Stimulated activated CD8-positive, alpha-beta memory T cell treated with anti-CD3 and anti-CD28 coated beads, Interleukin-7, amount 100 ng/mL, for 1 hour (primary cell): ENCODE measurements at places on chromosomes 12 and 14.

GRCh38 chr12:122681814-122682213 lies 21.3 kb downstream of the HCAR2 start:
- DNase-seq: no peak

GRCh38 chr14:101476916-101477553 lies 84.3 kb upstream of the DIO3 start:
- DNase-seq: no peak

DNA sequence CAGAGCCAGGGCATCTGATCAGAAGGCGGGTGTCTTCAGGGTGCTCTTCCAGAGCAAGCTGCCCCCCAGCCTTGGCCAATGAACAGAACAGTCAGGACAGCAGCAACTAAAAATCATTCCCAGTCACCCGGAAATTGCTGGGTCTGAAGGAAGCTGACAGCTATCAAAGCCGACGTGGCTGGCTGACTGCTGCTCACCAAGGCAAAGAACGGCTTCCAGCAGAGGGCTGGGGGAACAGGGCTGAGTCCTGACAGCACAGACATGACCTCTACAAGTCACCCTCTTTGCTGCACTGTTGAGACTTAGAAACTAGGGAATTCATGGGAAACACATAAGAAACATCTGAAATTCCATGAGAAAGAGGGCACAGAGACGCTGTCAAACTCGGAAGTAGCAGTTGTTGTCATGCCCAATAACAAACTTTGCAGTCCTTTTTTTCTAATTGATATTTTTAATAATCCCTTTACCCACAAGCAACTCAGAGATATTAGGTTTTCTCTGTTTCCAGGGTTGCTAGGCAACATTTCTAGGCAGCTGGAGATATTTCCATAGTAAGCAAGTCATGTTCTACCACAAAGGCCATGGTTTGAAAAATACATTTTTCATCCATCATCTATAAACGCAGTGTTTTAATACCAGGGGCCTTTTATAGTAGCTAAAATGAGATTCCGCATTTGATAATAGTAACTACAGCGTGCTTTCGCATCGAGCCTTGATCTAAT lies 365.2 kb downstream of the SEC23A start:
- DNase-seq: no peak

DNA sequence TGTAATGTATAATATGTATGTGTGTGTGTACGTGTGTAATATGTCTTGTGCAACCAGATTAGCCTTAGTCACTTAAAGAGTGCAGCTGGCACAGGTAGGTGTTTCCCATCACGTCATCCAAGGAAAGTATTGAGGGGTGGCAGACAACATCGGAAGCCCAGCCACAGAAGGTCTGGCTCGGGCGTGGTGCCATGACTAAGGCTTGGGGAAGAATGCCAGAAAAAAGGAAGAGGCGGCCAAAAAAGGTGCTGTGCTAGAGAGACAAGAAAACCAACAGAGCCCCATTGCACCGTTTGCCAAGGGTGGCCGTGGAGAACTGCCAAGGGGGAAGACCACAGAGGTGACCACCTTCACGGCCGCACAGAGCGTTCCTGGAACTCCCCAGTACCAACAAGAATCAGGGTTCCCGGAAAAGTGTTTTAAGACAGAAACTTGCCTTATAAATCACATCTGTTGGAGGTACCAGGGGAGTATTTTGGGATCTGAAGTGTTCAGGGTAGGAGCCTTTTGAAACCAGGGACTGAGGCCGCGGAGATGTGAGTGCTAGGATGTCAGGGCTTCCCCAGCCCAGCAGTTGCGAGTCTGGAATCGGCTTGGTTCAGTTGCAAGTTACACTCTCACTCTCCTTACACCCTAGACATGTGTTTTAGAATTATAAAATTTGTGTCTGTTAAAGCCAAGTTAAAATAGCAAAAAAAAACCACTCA lies 131.2 kb upstream of the DYRK2 start:
- no peak for DNase-seq

GRCh38 chr12:124383028-124383427 lies 88.1 kb downstream of the RFLNA start:
- DNase-seq: no peak

GRCh38 chr12:39603065-39603464 lies 16.5 kb downstream of the ABCD2 start:
- no peak for DNase-seq

DNA sequence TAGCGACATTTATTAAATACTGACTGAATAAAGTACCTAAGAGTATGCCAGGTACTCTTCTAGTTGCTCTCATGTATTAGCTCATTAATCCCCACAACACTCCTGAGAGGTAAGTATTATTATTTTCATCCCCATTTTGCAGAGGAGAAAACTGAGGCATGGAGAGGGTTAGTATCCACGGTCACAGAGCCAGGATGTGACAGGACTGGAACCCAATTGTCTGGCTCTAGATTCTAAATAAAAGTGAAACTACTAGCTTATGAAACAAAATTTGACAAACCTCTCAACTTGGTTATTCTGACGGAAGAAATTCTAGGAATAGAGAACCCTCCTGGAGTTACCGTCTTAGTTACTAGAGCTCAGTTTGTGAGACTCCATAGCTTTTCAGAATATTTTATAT lies 112.2 kb downstream of the CHST11 start:
- no peak for DNase-seq

DNA sequence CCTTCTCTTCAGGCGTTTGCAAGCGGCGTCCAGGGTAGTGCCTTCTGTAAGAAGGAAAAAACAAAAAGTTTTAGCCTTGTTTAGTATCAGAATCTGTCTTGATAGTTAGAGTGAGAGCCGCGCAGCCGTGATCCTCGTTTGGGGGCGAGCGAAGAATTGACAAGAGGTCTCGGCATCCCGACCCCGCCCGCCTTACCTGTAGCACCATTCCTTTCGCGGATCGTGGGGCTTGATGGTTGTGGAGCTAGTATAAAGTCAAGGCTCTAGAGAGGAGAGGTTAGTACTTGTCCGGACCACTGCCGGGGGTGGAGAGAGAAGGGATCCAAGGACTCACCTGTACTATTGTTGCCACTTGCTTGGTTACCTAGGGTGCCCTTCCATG lies 494 bp downstream of the TMTC3 start:
- no peak for DNase-seq

GRCh38 chr12:81114226-81114625 lies 36.3 kb downstream of the ACSS3 start:
- no peak for DNase-seq

- DNase-seq: no peak
These were observed 205.6 kb downstream of the BCL11B start for GRCh38 chr14:99066378-99066777.

DNA sequence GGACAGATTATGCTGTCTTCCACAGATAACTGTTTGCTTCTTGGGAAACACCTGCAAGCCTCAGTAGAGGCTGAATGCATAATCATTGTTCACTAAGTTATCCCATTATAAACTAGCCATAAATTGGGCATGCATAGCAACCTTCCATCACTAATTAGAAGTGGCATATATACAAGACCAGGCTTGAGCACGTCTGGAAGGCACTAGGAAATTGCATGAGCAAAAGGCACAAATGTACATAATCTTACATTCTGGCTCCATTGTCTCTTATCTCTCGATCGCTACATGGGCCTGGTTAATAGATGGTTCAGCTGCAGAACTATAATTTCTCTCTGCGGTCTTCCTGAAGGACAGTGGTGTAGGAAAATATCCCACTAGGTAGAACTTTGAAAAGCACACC lies 679.2 kb downstream of the RPL10L start:
- DNase-seq: no peak

- no peak for DNase-seq
These were observed 68.6 kb downstream of the DNAH10 start for GRCh38 chr12:123830675-123831074.

DNA sequence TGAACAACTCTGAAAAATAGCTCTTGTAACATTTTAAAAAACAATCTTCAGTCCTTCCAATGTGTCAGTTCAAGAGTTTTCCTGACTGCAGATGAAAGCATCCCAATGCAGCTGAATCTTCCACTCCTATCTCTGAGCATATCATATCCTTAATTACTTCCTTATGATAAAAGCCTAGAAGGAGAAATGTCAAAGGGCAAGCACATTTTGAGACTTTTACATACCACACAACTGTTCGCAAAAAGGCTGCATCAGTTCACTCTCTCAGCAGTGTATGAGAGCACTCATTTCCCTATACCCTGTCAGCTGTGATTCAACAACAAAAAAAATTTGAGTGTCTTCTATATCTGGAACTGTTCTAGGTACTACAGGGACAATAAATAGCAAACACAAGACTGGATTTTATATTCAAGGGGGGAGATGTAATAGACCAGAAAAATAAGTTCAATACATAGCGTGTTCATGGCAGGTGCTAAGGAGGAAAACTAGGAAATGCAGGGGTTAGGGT lies 66.1 kb downstream of the ACADS start:
- DNase-seq: no peak

GRCh38 chr12:22535478-22535877 lies 8.9 kb downstream of the C2CD5 start:
- DNase-seq: no peak

- DNase-seq: no peak
These were observed 1.7 kb downstream of the C14orf132 start for GRCh38 chr14:96040828-96041371.

DNA sequence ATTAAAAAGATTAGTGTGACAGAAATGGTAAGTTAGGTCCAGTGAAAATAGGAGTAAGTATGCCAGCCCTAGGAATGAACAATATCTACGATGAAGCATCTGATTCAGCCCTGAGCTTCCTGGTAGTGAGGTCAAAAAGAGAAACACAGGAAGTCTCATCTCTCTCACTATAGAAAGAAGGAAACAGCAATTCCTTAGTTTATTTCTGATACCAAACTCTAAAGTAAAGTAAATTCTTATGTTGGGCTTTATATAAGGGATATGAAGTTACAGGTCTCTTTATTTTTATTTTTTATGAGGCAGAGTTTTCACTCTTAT lies 76.7 kb upstream of the RFLNA start:
- no peak for DNase-seq

DNA sequence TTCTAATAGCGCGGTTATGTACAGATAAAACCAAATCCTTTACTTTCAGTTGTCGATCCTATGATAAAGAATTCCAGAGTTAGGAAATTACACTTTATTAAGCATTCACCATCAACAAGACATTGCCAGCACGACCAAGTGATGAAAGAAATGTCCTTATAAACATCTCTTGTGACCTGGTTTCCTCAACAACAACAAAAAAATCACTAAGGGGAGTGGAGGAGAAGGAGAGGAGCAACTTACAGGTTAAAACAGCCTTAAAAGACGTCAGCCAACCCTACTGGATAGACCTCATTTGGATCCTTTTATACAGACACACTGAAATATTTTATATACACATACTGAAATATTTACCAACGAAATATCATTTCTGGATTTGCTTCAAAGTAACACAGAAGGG lies 22.8 kb downstream of the SART3 start:
- DNase-seq: no peak

DNA sequence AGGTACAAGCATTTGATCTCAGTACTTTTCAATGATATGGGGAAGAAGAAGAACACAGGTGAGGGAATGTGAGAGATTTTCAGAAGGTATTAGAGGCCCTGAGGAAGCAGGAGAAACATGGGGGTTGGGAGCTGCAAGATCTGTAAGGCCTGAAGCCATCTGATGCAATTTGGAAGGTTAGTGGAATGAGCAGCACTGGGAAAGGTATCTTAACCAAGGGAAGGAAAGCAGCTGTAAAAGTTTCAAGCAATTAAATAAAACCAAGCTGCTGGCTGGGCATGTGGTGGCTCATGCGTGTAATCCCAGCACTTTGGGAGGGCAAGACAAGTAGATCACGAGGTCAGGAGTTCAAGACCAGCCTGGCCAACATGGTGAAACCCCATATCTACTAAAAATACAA lies 104.4 kb upstream of the PARP11 start:
- no peak for DNase-seq

GRCh38 chr14:22400655-22401259 lies 188.3 kb downstream of the DAD1 start:
- no peak for DNase-seq

DNA sequence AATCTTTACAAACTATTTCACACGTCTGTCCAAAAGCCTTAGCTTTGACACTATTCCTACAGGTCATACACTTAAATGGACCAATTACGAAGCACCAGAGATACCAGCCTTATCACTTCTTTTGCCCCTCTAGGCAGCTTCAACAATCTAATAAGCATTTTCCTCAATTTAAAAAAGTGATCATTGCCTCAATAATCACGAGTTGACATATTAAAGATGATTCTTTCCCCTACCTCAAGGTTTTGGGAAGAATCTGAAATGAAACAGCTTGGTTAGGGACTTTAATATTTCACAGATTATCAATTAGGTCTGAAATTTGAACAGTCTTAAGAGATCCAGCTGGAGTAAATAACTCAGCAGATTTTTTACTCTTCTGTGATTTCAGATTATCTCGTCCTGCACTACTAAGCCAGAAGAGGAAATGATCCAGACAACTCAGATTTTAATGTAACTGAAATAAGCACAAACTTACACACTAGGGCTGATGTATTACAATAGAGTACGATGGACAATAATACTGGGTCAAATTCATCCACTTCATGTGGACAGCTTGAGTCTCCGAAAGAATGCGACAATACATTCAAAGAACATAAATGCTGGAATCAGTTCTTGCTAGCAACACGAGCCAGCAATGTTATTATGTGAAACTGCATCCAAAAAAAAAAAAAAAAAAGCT lies 15.9 kb downstream of the UBE2N start:
- DNase-seq: no peak

DNA sequence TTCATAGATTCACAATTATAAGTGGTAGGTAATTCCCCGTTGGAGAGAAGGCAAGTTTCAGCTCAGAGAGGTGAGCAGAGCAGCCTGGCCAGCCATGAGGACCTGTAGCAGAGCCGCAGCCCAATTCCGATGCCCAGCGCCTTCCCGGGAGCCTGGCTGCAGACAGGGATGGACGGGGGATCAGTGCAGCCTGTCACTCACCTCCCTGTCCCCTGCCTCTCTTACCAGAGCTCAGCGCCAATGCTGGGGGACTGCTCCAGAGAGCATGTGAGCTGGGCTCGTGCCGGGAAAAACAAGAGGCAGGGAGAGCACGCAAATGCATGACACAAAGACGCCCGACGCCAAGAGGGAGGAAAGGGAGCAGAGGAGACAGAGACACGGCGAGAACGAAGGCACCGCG lies 231.9 kb downstream of the BCL11B start:
- no peak for DNase-seq

DNA sequence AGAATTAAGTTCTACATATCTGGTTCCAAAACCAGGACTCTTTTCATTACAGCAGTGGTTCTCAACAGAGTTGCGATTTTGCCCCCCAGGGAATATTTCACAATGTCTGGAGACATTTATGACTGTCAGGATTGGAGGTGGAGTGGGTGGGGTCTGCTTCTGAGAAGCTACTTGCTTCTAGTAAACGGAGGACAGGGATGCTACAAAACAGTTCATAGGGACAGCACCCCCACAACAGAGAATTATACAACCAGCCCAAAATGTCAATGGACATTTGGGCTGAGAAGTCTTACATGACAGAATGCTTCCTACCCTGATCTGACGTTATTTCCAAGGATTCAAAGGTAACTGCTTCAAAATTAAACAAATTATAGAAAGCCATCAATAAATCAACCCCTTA lies 739 bp upstream of the SPATA7 start:
- DNase-seq: no peak

GRCh38 chr12:89857652-89858274 lies 149.1 kb upstream of the ATP2B1 start:
- no peak for DNase-seq

GRCh38 chr14:75540479-75540851 lies 18.2 kb downstream of the BATF start:
- DNase-seq: no peak
